Subcutaneous preadipocyte (primary cell): ENCODE measurements at places on chromosomes 2 and 18. TPM values are rescaled to one million over a fixed set of nuclear protein-coding genes. Genes with fewer than 3 reads are reported as not detected.

Gene PLCL1
- 0.20 and 0.37 TPM in 2 replicates for total RNA-seq

Gene MC4R
- not detected in 2 replicates for total RNA-seq

Gene UGT1A10
- total RNA-seq: not detected in 2 replicates

Gene THUMPD2
- 7.7 and 11.7 TPM in 2 replicates for total RNA-seq

Gene PCBP1
- 43.4 and 46.9 TPM in 2 replicates for total RNA-seq
